Heart left ventricle (tissue), 16 donors: ENCODE measurements at places on chromosomes 1 and 21.

DNA sequence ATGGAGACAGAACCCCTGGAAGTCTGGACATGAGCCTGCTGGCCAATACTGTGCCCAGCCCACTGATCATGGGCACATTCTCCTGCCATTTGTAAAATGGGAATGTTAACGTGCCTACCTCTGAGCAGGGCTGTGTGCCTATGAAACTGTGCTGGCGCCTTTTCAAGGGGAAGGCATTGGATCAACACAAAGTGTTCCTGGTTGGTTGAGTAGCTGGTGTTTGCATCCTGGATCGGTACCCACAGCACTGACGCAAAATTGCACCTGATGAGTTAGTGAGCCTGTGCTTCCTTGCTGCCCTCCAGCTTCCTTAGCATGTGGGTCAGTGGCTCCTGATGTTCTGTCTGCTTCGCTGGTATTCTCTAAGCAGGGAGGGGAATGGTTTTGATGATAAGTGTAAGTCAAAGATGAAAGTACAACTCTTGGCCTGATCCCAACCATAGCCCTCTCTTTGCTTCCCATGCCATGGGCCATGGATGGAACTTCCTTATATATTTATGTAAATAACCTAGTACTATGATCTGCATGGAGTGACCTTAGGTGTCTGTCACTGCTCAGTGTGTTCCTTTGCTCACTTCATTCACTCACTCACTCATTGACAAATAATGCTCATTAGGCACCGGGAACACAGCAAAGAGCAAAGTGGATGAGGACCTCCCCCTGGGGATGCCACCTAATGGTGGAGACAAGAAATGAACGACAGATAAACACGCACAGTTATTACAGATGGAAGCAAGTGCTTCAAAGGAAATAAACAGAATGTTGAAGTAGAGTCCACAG is 22.7 kb downstream of the MAB21L3 start:
- DNase-seq, result no peak

DNA sequence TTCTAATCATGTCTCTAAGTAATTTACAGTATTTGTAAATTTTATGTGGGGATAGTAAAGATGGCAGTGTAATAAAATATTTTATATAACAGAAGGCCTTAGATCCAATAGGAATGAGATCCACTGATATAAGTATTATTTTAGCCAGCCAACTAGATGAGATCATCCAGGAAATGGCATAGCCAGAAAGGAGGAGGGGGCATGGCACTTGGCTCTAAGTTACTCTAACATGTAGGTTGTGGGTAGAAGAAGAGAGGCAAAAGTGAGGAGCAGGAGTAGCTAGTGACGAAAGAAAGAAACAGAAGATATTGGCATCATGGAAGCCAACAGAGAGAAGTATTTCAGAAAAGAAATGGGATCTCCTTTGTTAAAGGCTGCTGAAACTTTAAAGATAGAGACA is 426.1 kb downstream of the PTPRC start:
- no peak for DNase-seq

GRCh38 chr1:214303141-214303930 is 22.4 kb downstream of the SMYD2 start:
- no peak for DNase-seq

GRCh38 chr1:1136547-1137230 is 20.8 kb upstream of the C1orf159 start:
- no peak for DNase-seq

DNA sequence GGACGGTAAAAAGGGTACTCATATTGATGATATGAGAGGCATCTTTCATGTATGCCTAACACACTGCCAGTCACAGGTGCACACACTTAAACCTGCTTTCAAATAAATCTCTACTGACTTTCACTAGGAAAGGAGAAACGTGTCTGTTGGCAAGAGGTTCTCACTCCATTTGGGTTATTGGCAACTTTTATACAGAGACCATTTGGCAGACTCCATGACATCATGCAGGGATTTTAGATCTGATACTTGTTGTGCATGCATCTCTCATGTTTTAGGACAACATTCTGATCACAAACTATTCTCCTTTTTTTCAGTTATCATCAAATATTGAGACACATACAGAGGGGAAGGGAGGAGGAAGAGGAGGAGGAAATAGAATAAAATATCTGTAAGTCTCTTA is 31.5 kb downstream of the RGS7 start:
- no peak for DNase-seq

GRCh38 chr1:221708076-221708571 is 33.8 kb downstream of the DUSP10 start:
- DNase-seq, result no peak

- DNase-seq, result no peak
These were observed 363.7 kb downstream of the MATN1 start for GRCh38 chr1:30359539-30360220.

GRCh38 chr1:16905110-16905867 is 9.5 kb downstream of the RNU1-2 start:
- no peak for DNase-seq

DNA sequence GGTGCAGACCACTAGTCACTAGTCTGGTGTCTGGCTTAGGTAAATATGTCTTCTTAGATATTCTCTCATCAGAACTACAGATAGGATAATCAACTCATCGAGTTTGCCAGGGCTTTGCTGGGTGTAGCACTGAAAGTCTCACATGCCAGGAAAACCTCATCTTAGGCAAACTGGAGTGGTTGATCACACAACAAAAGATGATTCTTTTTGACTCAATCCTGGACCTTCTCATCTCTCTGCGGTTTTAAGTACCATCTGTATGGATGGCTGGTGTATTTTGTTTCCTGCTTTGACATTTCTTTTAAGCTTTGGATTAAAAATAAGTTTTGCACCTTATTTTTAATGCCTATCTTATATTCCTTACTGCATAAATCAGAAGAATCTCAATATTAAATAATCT is 11.3 kb downstream of the GBP2 start:
- no peak for DNase-seq

DNA sequence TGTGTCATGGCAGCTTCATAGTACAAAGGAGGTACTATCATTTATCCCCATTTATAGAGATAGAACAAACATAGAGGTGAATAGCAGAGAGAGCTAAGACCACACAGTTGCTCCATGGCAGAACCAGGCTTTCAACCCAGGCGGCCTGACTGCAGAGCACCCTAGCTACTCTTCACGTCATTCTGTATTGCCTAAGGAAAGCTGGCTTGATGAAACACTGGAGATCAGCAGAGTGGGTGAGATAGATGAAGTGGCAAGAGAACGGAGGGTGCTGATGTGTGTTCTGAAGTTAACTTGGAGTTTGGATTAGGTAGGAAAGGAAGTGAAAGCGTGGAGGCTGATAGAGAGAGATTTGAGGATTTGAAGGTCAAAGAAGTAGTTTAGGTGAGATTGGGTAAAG is 47.9 kb upstream of the RWDD3 start:
- no peak for DNase-seq

DNA sequence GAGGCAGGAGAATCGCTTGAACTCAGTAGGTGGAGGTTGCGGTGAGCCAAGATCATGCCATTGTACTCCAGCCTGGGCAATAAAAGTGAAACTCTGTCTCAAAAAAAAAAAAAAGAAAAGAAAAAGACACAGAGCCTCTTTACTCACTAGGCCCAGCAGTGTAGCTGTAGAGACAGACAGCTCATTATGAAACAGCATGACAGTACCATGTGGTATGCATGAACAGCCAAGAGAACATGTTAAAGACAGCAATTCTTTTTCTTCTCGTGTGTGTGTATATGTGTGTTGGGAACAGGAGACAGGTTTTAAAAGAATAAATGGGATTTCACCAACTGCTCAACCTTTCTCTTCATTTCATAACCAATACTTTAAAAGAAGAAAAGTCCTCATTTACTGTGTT is 118.8 kb downstream of the PIK3R3 start:
- no peak for DNase-seq
